Cardiac muscle cell (in vitro differentiated cells and primary cell): ENCODE measurements at places on chromosomes 6 and 20. TPM values are rescaled to one million over a fixed set of nuclear protein-coding genes. Genes with fewer than 3 reads are reported as not detected.

The TBC1D7 gene
- 36.8 and 39.2 TPM in 2 replicates for total RNA-seq

The PERP gene
- 37.2 and 40.0 TPM in 2 replicates for total RNA-seq

The DEFB123 gene
- total RNA-seq = not detected in 2 replicates

The LCA5 gene
- 3.5 and 5.9 TPM in 2 replicates for total RNA-seq

The VNN1 gene
- total RNA-seq = not detected in 2 replicates

The GJA10 gene
- total RNA-seq = not detected in 2 replicates

The RXRB gene
- total RNA-seq = 38.1 and 46.7 TPM in 2 replicates

The PPP1R16B gene
- 0.07 and 0.15 TPM in 2 replicates for total RNA-seq

DNA sequence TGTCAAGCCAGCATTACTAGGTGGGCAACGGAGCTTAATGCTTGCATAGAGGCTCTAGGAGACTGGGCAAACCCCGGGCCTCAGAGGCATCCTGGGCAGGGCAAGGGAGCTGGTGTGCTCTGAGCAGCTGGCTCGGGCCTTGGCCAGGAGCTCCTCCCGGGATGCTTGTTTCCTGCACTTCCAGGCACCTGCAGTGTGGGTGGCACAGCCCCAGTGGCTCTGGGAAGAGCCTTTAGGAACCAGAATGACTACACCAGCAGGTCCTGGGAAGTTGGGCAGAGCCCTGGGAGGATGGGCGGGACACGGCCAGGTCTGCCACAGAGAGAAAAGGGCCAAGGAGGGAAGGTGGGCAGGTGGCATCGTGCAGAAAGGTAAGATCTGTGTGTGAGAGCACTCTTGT is 80.4 kb upstream of the CD93 start:
- H3K27ac ChIP-seq = no peak overlapping the region
- no peak overlapping the region for H3K4me3 ChIP-seq
- H3K4me1 ChIP-seq = no peaks in the 10 kb centered on the region

GRCh38 chr20:54622333-54623295 is 147.2 kb downstream of the DOK5 start:
- H3K36me3 ChIP-seq = no peaks in the 10 kb centered on the region
- no peak overlapping the region for H3K4me3 ChIP-seq
- H3K4me1 ChIP-seq = peaks cover 11% of the 10 kb centered on the region

GRCh38 chr20:19834287-19834686 is 76.2 kb downstream of the RIN2 start:
- H3K4me1 ChIP-seq = peaks cover 3% of the 10 kb centered on the region
- no peaks in the 10 kb centered on the region for H3K27me3 ChIP-seq
- no peaks in the 10 kb centered on the region for H3K36me3 ChIP-seq
- no peak for DNase-seq

GRCh38 chr6:31762878-31763618 is 592 bp downstream of the SAPCD1 start:
- H3K27ac ChIP-seq = no peak overlapping the region
- H3K4me1 ChIP-seq = peaks cover 5% of the 10 kb centered on the region
- H3K36me3 ChIP-seq = no peaks in the 10 kb centered on the region
- no peak overlapping the region for H3K4me3 ChIP-seq

GRCh38 chr6:66435321-66435720 is 728.3 kb upstream of the EYS start:
- DNase-seq = no peak
- no peak overlapping the region for H3K27ac ChIP-seq
- H3K27me3 ChIP-seq = no peaks in the 10 kb centered on the region
- no peaks in the 10 kb centered on the region for H3K36me3 ChIP-seq

GRCh38 chr6:13696226-13696625 is 15.4 kb downstream of the RANBP9 start:
- H3K27ac ChIP-seq = no peak overlapping the region
- H3K4me1 ChIP-seq = peaks cover 6% of the 10 kb centered on the region
- no peaks in the 10 kb centered on the region for H3K27me3 ChIP-seq
- H3K4me3 ChIP-seq = no peak overlapping the region

- H3K27me3 ChIP-seq = no peaks in the 10 kb centered on the region
- H3K27ac ChIP-seq = no peak overlapping the region
- H3K36me3 ChIP-seq = no peaks in the 10 kb centered on the region
- DNase-seq = peak; percentile 67
- H3K4me3 ChIP-seq = no peak overlapping the region
These were observed 240.9 kb upstream of the BTBD3 start for GRCh38 chr20:11676630-11677287.

- H3K4me1 ChIP-seq = no peaks in the 10 kb centered on the region
- H3K27me3 ChIP-seq = peaks cover 22% of the 10 kb centered on the region
- peak overlapping the region; percentile 64 for H3K4me3 ChIP-seq
- no peak overlapping the region for H3K27ac ChIP-seq
- peaks cover 5% of the 10 kb centered on the region for H3K36me3 ChIP-seq
These were observed 984 bp upstream of the ABT1 start for GRCh38 chr6:26595669-26596269.

DNA sequence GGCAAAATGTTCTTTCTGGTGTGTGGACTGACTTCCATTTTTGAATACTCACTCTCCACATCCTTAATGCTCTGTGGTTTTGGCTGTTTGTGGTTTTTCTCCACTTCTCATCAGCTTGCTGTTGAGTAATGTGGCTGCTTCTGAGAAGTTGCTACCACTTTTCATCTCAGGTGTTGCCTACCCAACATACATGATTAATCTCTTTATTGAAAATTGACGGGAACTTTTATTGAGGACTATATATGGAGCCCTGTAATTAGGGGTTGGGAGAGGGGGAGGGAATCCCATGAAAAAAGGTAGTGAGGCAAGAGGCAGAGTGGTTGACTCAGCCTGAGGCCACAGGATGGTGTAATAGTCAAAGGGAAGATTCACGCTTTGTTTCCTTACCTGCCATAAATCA is 17.6 kb downstream of the IL22RA2 start:
- no peak overlapping the region for H3K27ac ChIP-seq
- peak; percentile 60 for DNase-seq
- no peaks in the 10 kb centered on the region for H3K36me3 ChIP-seq
- no peak overlapping the region for H3K4me3 ChIP-seq

- H3K27me3 ChIP-seq = no peaks in the 10 kb centered on the region
- no peak for DNase-seq
- H3K4me1 ChIP-seq = no peaks in the 10 kb centered on the region
- H3K4me3 ChIP-seq = no peak overlapping the region
- no peak overlapping the region for H3K27ac ChIP-seq
These were observed 26.9 kb upstream of the EYA4 start for GRCh38 chr6:133214267-133214666.

DNA sequence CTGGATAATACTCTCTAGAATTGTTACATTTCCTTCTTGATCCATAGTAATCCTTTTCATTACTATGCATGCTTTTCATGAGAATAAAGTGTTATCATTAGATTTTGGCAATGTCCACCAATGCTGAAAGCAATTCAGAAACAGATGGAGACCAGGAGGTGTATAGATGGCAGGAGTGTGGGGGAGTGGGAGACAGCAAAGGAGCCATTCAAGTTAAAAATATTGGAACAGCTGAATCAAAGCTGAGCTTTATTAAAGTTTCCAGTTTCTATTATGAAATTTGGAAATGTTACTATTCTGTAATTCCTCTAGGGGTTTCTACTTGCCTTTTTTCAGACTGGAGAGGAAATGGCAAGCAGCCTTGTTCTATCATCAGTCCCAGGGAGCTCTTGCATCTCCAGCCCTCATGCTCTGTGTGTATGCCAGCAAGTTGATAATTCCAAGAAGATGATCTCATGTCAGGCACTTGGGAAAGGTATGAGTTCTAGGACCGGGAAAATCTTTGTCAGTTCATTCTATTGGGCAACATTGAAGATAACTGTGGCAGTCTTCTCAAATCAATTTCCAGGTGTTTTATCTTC is 228.0 kb downstream of the CD109 start:
- H3K27ac ChIP-seq = no peak overlapping the region
- H3K4me1 ChIP-seq = no peaks in the 10 kb centered on the region
- H3K4me3 ChIP-seq = no peak overlapping the region
- H3K27me3 ChIP-seq = no peaks in the 10 kb centered on the region
- DNase-seq = peak; percentile 68

DNA sequence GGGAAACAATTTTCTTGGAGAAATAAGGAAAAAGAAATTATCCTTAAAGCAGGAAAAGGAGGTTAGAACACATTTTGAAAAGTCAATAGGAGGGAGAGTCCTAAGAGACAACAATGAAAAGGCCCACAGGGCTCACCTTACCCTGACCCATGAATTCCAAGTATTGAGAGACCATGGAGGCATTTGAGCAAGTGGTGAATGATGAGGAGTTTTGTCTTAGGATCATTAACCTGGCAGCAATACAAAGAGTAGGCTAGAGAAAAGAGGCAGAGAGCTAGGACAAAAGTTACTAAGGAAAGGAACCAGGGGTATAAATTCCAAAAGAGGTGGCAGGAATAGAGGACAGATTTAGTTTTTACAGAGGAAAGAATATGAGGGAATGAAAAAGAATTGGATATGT is 44.7 kb downstream of the PACRG start:
- DNase-seq = no peak
- H3K27me3 ChIP-seq = no peaks in the 10 kb centered on the region
- H3K36me3 ChIP-seq = no peaks in the 10 kb centered on the region
- H3K4me3 ChIP-seq = no peak overlapping the region

DNA sequence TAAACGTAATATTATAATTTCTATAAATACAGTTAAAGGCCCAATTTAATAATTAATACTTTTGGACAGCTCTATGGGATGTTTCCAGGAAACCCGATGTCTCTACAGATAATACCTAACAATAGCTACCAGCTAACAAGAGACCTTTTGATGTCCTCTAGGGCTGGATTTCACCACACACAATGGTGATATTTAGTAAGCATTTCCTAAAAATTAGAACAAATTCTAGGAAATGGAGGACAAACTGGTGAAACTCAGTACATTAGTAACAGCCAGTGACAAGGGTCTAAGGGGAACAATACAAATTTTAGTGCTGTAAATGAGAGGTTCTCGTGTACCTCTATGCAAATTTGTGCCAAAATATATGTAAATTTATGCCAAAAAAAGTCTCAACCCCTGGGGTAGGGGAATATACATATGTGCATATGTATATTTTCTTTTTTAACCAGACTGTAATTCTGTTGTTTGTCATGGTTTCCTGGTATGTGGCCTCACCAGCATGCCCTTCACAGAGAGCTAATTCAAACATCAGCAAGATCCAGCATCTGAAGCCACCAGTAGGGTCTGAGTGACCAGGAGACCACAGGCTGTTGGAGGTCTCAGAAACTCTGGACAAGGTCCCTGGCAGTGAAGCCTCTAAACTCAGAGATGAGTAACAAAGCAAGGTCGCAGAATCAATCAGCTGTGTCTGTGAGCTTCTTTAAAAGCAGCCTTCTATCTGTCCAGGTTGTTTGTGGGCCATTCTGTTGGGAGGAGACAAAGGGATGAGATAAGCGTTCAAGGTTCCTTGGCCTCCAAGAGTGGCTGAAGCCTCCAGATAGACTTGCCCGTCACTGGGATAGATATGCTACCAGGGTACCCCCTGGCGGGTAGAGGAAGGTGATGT is 235.1 kb upstream of the RREB1 start:
- H3K27ac ChIP-seq = no peak overlapping the region
- H3K4me1 ChIP-seq = no peaks in the 10 kb centered on the region
- no peaks in the 10 kb centered on the region for H3K36me3 ChIP-seq
- DNase-seq = no peak
- no peaks in the 10 kb centered on the region for H3K27me3 ChIP-seq

DNA sequence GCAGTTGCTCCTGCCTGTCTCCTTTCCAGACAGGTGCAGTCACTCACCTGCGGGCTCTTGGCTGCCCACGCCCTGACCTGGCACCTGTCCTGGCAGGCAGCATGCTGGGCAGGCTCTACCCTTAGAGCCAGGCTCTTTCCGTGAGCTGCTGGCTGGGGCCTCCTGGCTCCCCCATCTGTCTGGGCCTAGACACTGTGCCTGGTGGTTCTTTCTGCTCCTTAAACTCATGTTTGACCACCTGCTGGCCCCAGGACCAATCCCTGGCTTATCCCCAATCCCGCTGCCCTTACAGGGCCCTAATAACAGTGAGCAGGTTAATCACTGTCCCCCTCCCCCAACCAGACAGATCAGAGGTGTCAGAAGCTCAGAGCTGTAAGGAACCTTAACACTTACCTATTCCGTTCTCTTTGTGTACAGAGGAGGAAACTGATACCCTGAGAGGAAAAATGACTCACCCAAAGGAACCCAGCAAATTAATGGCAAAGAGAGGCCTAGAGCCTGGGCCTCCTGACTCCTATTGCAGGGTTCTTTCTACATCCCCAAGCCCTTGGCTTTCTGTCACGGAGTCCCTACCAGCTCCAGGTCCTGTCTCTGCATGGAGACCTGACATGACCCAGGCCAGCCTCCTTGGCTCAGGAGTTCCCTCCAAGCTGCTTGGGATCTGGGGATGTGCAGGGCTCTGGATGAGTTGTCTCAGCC is 54.7 kb downstream of the RAB44 start:
- no peaks in the 10 kb centered on the region for H3K4me1 ChIP-seq
- no peak for DNase-seq
- no peaks in the 10 kb centered on the region for H3K27me3 ChIP-seq
- no peak overlapping the region for H3K27ac ChIP-seq
- H3K4me3 ChIP-seq = no peak overlapping the region

DNA sequence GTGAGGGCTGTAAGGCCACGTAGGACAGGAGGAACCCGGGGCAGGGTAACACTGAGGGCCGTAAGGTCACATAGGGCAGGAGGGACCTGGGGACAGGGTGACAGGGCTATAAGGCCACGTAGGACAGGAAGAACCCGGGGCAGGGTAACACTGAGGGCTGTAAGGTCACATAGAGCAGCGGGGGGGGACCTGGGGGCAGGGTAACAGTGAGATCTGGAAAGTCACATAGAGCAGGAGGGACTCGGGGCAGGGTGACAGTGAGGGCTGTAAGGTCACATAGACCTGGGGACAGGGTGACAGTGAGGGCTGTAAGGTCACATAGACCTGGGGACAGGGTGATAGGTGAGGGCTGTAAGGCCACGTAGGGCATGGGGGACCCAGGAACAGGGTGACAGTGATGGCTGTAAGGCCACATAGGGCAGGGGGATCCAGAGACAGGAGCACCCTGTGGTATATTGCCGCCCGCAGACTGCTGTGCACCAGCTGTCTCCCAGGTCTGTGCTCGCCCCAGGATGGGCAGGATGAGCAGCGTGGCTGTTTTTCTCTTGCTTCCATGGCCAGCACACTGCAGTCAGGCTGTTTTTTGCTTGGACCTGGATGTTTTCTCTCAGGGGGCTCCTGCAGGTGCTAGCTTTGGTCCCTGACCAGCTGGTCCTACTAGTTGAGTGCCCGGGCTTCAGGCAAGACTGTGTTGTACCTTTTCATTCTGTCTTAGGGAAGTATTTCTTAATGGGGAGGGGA is 55.7 kb downstream of the SYTL3 start:
- H3K4me3 ChIP-seq = no peak overlapping the region
- no peaks in the 10 kb centered on the region for H3K27me3 ChIP-seq
- peak overlapping the region; percentile 98 for H3K27ac ChIP-seq
- peaks cover 37% of the 10 kb centered on the region for H3K4me1 ChIP-seq
- H3K36me3 ChIP-seq = no peaks in the 10 kb centered on the region
- no peak for DNase-seq

GRCh38 chr6:134065706-134066105 is 13.3 kb upstream of the SLC2A12 start:
- peak; percentile 24 for DNase-seq
- no peak overlapping the region for H3K27ac ChIP-seq
- no peak overlapping the region for H3K4me3 ChIP-seq
- no peaks in the 10 kb centered on the region for H3K36me3 ChIP-seq
- no peaks in the 10 kb centered on the region for H3K4me1 ChIP-seq

GRCh38 chr6:112281821-112282615 is 27.7 kb upstream of the LAMA4 start:
- H3K36me3 ChIP-seq = no peaks in the 10 kb centered on the region
- H3K27ac ChIP-seq = peak overlapping the region; percentile 74
- peaks cover 40% of the 10 kb centered on the region for H3K4me1 ChIP-seq
- DNase-seq = peak; percentile 91

GRCh38 chr6:116253188-116253504 is 729 bp downstream of the TSPYL4 start:
- no peak for DNase-seq
- H3K27me3 ChIP-seq = no peaks in the 10 kb centered on the region
- no peaks in the 10 kb centered on the region for H3K36me3 ChIP-seq
- peak overlapping the region; percentile 97 for H3K27ac ChIP-seq
- peak overlapping the region; percentile 93 for H3K4me3 ChIP-seq
